Stimulated activated CD4-positive, alpha-beta T cell treated with anti-CD3 and anti-CD28 coated beads, Interleukin-15, amount 100 ng/mL, for 1 hour (primary cell): ENCODE measurements at places on chromosomes 12 and 14.

- no peak for DNase-seq
Observed at GRCh38 chr12:94982456-94982855, 21.0 kb downstream of the NDUFA12 start.

GRCh38 chr14:54828037-54828436, 74.6 kb downstream of the GCH1 start:
- no peak for DNase-seq

DNA sequence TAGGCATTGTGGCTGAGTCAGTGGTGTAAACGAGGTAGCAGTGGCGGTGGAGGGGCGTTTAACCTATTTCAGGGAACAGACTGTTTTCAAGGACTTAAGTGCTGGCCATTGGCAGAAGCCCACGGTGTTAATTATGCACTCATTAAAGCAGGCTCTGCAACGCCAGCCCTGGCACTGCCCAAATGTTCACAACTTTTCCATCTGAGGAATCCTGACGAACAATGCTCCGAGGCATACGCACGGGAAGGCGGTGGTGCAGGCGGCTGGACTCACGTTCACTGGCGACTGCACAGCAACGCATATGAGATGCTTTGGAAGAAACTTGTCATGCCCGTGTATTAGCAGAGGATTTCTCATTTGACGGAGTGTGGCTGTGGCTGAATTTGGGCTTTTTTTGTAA, 70.6 kb upstream of the SLC24A4 start:
- no peak for DNase-seq

- no peak for DNase-seq
Observed at GRCh38 chr14:92472860-92473259, 40.7 kb upstream of the RIN3 start.
